ENCODE measurements at places on chromosomes 3 and 15.

- DNase-seq = no peak
Measured at GRCh38 chr15:68298882-68299381, 21.4 kb downstream of the FEM1B start.

DNA sequence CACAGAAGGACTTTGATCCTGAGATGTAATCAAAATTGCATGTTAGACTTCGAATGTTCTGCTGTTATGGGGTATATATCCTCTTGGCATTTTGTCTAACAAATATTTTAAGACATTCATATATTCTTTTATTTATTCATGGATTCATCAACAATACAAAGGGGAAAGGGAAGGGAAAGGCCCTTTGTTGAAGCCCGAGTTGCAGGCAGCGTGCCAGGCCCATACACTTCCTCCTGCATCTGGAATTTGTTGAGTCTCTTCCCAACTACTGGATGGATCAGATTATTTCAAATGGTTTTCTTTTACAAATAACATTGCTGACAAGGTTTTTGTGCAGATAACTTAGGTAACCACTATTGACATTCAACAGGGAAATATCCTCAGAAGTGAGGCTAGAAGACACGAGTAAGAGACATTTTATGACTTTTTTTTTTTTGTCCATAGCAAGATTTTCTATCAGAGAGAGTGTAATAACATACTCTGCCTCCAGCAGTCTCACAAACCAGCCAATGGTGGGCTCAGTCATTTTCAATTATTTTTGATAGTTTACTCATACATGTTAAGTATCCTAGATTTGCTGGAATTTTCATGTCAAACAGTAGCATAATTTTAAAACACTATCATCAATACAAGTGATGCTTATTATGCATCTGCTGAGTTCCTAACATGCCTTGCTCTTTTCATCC lies 94.3 kb downstream of the RPL39L start:
- no peak for DNase-seq

GRCh38 chr3:172447611-172448579 lies at the start of gene GHSR:
Gene GHSR, minus strand, starts transcription at chr3:172448456. Its CDS starts 43 bp downstream, at chr3:172448413.
- no peak for DNase-seq

DNA sequence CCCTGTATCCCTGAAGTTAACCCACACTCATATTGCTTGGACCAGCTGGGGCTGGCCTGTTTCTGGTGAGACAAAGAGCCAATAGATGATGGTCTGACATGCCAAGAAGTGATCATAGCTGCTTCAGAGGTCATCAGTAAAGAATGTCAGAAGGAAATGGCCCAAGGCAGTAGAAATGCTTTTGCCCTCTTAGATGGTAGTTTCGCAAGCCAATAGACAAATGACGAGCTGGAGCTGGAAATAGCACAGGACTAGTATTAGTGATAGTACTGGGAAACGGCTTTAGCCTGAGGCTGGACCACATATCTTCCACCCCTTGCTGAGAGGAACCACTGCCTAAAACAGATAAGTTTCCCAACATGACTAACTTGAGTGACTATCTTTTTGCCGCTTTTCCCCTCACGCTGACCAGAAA lies 176.1 kb upstream of the THBS1 start:
- DNase-seq = no peak
